Fibroblast of skin of abdomen (primary cell): ENCODE measurements at places on chromosomes 5 and 9.

- peak; percentile 56 for DNase-seq
Observed at GRCh38 chr9:89177944-89178829, at the start of gene SHC3. Gene SHC3, minus strand, starts transcription at chr9:89178818. Its CDS starts 358 bp downstream, at chr9:89178460.

GRCh38 chr5:11642438-11642837 is 261.8 kb downstream of the CTNND2 start:
- DNase-seq, result no peak

DNA sequence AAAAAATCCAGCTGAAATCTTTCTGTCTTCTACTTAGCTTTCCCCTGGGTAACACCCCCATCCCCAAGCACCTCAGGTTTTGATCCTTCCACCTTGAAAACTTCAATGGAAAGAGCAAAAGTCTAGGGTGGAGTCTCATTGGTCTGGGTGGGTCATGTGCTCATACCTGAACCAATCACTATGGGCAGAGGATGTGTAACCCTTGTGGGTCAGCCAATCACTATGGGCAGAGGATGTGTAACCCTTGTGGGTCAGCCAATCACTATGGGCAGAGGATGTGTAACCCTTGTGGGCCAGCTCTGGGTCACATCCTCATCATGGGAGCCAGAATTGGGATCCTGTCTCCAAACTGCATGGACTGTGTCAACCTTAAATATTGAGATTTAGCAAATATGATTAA is 18.5 kb downstream of the NAIF1 start:
- DNase-seq, result no peak

DNA sequence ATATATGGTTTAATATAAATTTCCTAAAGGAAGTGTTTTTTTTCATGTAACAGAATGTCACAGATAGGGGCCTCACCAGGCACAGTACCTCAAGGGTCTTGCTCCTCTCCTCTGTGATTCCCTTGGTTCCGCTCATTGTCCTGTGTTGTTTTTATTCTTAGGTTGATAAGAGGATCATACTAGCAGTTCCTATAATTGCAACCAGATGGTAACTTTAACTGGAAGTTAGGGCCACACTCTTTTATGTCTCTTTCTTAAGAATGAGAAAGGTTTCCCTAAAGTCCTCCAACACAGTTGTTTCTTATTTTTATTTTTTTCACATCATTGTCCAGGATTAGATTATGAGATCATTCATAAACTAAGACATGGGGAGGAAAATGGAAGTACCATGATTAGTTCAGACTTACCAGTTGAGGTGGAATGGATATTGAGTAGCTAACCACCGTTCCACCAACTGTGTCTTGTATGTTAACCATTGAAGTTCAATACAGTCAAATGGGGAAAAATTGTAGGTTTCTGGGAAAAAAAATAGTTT is 41.1 kb downstream of the FAM174A start:
- DNase-seq, result peak; percentile 12

DNA sequence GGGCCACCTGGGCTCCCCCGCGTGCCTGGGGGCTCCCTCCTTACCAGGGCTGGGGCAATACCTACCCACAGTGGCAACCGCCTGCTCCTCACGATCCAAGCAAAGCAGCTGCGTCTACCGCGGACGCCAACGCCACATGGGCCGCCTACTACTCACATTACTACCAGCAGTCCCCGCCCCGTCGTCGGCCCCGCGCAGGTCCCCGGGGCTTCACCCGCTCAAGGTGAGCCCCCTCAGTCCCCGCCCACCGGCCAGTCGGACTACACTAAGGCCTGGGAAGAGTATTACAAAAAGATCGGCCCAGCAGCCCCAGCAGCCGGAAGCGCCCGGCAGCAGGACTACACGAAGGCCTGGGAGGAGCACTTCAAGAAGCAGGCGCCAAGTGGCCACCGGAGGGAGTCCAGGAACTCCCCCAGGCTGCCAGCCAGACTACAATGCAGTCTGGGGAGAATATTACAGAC is 106.0 kb upstream of the MTAP start:
- no peak for DNase-seq
